ENCODE measurements at places on chromosomes 5 and 9.

- DNase-seq, result no peak
Observed at GRCh38 chr5:18967637-18968036, 1020.4 kb downstream of the CDH18 start.

GRCh38 chr5:33726422-33727165 is 165.2 kb downstream of the ADAMTS12 start:
- no peak for DNase-seq

DNA sequence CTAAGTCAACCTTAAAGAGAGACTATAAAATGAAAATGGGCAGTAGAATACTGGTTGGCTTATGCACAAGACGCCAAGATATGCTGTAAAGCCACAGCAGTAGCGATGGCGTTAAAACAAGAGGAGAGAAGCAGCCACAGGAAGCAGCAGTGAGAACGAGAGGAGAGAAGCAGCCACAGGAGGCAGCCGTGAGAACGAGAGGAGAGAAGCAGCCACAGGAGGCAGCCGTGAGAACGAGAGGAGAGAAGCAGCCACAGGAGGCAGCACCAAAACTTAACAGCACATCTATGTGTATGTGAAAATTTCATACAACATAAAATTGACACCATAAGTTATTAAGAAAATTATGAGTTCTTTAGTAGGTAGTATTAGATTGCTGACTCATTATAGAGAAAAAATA is 2318.6 kb upstream of the ACO1 start:
- DNase-seq, result no peak

DNA sequence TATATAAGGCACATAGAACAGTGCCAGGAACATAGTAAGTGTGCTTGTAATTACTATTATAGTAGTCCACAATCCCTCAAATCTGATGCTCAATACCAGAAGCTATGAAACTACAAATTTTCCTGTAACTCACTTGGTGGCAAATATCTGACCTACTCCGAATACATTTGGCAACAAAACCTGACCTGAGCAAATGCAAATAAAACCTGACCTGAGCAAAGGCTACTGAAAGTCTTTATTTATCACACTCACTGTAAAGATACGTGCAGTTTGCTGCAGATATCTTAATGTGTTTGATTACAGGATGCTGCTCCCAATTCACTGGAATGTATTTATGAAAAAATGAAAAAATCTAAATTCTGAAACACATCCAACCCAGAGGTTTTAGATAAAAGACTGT is 7.1 kb downstream of the MEGF9 start:
- no peak for DNase-seq

DNA sequence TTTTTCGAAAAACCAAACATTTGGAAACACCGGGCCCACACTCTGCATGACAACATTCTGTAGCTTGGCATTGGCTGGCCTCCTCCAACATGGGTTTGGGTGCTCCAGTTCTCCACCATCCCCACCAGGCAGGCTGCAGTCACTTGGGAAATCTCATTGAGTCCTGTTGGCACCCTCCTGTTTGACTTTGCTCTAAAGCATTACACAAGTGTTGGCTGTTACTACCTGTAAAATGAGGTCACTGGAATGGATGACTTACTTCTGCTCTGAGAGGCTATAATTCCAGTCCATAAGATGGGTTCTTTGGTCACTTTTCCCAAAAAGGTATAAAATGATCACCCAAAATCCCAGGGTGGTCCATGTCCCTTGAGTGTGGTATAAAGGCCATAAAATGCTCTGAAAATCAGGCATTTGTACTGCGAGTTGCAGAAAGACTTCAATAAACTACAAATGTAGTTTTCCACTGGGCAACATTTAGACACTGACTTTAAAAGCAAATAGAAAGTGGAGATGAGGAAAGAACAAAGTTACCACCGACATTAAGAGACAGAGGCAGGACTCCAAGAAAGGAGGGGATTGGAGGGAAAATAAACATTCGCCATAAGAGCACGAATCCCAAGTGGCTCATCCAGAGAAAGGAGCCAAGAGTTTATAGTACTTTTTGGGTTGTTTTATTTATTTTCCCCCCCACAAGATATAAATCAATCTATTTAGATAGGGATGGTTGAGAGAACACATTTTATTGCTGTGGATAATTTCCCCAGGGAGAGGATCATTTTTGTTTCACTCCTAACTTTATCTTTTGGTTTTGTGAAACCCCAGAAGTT is 295.1 kb downstream of the TLE1 start:
- DNase-seq, result no peak

DNA sequence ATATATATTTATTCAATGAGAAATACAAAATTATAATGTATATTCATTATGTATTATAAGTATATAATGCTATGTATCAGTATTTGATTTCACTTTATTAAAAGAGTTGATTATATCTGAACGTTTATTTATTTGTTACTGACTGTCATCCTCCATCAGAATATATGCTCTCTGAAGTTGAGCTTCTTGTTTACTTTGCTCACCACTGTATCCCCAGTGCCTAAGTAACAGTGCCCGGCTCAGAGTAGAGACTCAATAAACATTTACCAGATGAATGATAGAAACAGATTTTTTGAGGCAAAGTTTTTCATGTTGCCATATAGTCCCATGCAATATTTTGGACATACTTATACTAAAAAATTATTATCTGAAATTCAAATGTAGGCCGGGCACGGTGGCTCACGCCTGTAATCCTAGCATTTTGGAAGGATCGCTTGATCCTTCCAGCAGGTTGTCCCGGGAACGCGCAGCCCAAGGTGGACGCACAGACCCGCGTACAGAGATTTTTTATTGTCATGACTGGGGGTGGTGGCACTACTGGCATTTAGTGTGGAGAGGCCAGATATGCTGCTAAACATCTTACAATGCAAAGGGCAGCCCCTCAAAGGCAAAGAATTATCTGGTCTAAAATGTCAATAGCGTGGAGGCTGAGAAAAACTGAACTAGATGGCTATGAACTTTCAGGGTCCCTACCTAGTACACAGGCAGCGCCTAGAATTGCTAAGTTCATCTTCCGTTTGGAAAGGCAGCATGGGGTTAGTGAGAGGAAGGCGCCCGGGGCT is 761 bp upstream of the DNAJC25 start:
- DNase-seq, result no peak

- DNase-seq, result no peak
Observed at GRCh38 chr9:6897207-6897822, 139.5 kb downstream of the KDM4C start.

DNA sequence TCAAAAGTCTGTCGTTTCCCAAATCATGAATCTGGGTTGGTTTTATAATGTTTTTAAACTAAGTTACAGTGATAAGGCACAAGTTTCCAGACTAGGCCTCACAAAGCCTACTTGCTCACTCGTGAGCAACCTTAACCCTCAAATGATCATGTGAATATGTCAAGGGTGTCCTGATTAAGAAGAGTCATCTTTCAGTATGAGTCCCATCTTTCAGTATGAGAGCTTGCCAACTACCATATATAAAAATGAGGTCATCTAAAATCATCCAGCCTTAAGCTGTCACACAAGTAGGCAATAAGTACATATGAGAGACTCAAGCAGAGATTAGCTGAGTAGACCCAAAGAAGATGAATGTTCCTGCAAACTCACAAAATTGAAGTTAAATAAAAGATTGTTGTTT is 668.4 kb upstream of the FAM174A start:
- no peak for DNase-seq

- DNase-seq, result no peak
Observed at GRCh38 chr5:36842087-36842486, 34.5 kb upstream of the NIPBL start.

DNA sequence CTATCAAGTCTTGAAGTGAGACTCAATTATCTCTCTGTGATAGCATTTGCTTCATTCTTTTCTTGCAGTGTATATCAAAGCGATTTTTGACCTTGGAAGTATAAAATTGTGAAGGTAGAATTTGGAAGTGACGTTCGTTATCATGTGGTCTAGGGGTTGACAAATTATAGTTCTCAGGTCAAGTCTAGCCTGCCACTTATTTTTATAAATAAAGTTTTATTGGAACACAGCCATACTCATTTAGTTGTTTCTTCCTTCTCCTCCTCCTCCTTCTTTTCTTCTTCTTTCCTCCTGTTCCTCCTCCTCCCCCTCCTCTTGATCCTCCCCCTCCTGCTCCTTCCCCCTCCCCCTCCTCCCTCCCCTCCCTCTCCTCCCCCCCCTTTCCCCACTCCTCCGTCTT is 38.0 kb downstream of the LRRTM2 start:
- no peak for DNase-seq

- DNase-seq, result no peak
Observed at GRCh38 chr5:149117970-149118369, 23.3 kb upstream of the ABLIM3 start.

- DNase-seq, result no peak
Observed at GRCh38 chr5:17912794-17913193, 278.5 kb downstream of the TAF11L14 start.

GRCh38 chr5:95697781-95698681 is 15.2 kb upstream of the SPATA9 start:
- DNase-seq, result no peak

DNA sequence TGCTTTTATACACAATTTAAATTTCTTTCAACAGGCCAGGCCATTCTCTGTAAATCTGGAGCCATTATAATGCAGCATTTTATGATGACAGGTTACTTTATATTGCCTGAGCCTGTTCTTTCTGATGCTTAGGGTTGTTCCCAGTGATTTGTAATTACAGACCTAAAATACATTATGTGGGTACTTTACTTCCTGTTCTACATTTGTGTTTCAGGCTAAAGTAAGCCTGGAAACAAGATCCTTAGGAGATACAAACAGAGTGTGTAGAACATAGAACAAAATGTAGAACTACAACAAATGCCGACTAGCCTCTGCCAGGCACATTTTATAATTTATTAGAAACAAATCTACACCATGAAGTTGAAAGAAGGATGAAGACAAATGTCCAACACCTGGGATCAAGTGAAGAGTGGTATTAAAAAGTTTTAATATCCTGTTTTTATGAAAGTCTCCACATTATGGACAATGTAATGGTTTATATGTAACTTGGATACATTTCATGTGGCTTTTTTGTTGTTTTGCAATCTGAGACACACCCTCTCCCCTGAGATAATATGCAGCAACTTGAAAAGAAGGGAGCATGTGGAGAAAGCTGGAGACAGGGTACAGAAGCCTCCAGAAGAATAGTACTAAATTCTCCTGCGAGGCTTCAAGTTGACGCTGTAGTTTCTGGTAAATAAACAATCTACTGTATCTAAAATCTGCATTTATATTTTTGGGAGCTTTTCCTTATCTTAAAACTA is 46.9 kb downstream of the VCAN start:
- DNase-seq, result no peak

DNA sequence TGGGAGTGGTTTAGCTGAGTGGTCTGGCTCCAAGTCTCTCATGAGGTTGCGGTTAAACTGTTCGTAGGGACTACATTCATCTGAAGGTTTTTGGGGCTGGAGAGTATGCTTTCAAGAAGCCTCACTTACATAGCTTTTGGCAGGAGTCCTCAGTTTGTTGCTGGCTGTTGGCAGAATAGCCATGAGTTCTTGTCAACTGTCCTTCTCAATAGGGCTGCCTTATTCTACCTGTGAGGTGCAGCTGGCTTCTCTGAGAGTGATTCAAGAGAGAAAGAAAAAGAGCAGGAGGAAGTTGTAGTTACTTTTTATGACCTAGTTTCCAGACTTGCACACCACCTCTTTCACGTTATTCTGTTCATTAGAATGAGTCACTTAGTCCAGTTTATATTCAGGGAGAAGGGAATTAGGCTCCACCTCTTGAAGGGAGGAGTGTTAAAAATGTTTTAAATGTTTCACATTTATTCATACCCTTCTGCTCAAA is 33.2 kb downstream of the YTHDC2 start:
- DNase-seq, result no peak

DNA sequence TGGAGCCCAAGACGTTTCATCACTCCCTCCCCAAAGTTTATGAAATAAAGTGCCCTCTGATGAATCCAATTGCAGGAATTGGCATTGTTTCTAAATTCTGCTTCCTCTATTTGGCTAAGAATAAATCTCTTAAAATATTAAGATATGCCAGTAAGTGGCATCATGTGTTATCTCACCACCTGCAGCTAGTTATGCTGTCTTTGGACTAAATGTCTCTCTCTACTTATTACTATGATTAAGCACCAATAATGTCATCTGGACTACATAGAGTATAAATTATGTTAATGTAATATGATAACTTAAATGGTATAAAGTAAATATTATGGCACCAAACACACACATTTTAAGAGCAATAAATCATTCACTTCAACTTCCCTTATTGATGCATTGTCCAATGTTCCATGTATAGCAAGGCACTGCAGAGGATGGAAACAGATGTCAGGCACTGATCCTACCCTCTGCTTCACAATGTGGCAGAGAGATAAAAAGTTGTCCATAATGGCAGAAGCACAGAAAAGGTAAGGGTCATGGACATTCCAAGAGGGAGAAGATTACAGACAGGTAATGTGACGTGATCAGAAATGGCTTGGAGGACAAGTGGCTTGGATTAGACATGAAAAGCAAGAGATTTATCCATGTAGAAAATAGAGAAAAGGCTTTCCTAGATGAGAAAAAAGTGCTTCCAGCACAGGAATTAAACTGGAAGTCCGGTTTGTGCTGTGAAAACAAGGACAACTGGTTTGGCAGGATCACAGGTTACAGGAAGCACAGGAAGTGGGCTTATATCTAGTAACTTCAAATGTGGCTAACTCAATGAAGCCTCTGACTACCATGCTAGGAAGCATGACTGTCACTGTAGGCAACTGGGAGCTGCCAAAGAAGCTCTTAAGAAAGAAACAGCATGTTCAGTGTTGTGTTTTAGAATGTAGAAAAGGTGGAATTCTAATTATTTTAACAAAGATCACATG is 26.7 kb downstream of the MARCHF11 start:
- DNase-seq, result no peak

Measured in CD4-positive, alpha-beta T cell treated with Interleukin-17A for 4 hours (primary cell).